ENCODE measurements at places on chromosomes 12 and 14.

- DNase-seq: no peak
These were observed 98.9 kb downstream of the CHST11 start for GRCh38 chr12:104555648-104556047.

- DNase-seq: no peak
These were observed 1.6 kb upstream of the TFCP2 start for GRCh38 chr12:51174501-51174900.

- peak; percentile 34 for DNase-seq
These were observed 1231.7 kb upstream of the TMEM132C start for GRCh38 chr12:127035011-127035879.

DNA sequence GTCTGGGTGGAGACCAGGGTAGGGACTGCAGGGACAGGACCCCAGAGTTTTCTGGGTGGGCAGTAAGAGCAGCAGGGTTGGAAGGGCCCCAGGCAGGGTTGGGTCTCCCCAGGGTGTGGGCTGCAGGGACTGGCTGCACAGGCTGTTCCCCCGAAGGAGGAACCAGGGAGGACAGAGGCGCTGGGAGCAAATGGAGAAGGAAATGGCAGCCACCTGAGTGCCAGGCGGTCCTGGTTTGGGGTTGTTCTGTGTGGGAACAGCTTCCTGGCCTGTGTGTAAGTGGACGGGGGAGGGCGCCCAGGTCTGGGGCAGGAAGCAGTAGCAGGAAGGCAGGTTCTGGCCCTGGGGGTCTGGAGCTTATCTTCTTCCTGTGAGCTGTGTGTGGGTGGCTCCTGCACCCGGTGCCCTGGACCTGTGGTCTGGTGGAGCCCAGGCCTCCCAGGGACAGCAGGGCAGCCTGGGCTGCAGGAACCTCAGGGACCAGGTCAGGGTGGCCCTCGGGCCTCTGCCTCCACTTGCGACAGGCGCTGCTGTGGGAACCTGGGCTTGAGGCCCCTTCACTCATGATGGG, 372.8 kb downstream of the TMEM121 start:
- DNase-seq: no peak

DNA sequence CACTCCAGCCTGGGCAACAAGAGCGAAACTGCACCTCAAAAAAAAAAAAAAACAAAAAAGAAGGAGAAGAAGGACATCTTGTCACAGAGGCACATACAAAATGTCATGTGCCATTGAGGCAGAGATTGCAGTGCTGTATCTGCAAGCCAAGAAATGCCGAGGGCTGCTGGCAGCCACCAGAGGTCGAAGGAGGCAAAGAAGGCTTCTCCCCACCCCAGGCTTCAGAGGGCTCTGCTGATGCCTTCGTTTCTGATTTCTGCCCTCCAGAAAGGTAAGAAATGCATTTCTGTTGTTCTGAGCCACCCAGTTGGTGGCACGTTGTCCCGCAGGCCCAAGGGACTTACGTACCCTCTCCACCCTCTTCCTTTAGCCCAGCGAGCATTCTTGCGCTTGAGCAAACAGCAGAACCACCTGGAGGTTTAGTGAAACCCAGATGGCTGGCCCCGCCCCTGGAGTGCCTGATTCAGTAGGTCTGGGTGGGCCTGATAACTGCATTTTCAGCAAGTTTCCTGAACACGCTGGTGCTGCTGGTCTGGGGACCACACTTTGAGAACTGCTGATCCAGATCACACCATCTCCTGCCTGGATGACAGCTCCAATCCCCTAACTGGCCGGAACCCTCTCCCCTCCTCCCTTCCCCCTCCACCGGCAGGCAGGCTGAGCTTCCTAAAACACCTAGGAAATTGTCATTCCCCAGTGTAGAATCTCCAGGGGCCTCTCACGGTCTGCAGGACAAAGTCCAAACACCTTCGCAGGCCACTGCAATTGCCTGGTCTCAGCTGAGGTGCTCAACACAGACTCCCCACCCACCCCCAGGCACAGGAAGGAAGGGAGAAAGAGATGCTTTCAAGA, 21.1 kb upstream of the SCARB1 start:
- no peak for DNase-seq

DNA sequence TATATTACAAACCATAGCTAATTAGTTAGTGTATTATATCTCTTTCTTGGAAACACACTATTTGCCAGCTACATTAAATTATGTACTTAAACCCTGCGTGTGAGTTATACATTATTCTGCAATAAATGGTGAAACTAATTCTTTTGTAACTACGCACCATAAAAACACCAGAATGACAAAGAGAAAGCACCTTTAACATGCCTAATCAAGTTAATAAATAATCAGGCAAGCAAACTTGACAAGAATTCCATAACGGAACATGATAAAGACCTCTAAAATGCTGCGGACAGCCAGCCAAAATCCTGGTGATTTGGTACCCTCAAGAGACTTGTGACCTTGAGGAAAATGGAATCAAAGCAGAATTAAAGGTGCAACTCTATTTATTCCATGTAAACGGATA, 375.3 kb upstream of the KITLG start:
- no peak for DNase-seq
